ENCODE measurements at places on chromosomes 3 and 15. TPM values are rescaled to one million over a fixed set of nuclear protein-coding genes. Genes with fewer than 3 reads are reported as not detected.

C15orf61 gene
- total RNA-seq, result 2.5 TPM

FOXB1 gene
- not detected for total RNA-seq

COL6A5 gene
- not detected for total RNA-seq

CFAP44 gene
- total RNA-seq, result 1.5 TPM

BSN gene
- total RNA-seq, result 0.10 TPM

POMGNT2 gene
- total RNA-seq, result 13.6 TPM

MYLK gene
- 2.8 TPM for total RNA-seq

SCAMP5 gene
- 0.83 TPM for total RNA-seq

FRMD5 gene
- 0.54 TPM for total RNA-seq

STAC gene
- total RNA-seq, result 0.05 TPM

CFAP92 gene
- not detected for total RNA-seq

C3orf49 gene
- not detected for total RNA-seq

IMPDH2 gene
- total RNA-seq, result 271 TPM

CSTA gene
- total RNA-seq, result 2.5 TPM

ISLR gene
- 259 TPM for total RNA-seq

SKIL gene
- total RNA-seq, result 10.4 TPM

LMAN1L gene
- total RNA-seq, result not detected

DUOX2 gene
- total RNA-seq, result not detected

ARL6 gene
- total RNA-seq, result 4.3 TPM

ST8SIA2 gene
- total RNA-seq, result not detected

GOLGA6B gene
- not detected for total RNA-seq

FAM43A gene
- total RNA-seq, result 34.6 TPM

ZNF280D gene
- 19.3 TPM for total RNA-seq

GOLGA6L7 gene
- not detected for total RNA-seq

SLC25A20 gene
- 16.7 TPM for total RNA-seq

EPHB3 gene
- total RNA-seq, result 2.9 TPM

STAB1 gene
- 4.4 TPM for total RNA-seq
